ENCODE measurements at places on chromosomes 12 and 14. TPM values are rescaled to one million over a fixed set of nuclear protein-coding genes. Genes with fewer than 3 reads are reported as not detected.

- DNase-seq = no peak
Observed at GRCh38 chr12:27965411-27965810, 7.1 kb downstream of the PTHLH start.

DNA sequence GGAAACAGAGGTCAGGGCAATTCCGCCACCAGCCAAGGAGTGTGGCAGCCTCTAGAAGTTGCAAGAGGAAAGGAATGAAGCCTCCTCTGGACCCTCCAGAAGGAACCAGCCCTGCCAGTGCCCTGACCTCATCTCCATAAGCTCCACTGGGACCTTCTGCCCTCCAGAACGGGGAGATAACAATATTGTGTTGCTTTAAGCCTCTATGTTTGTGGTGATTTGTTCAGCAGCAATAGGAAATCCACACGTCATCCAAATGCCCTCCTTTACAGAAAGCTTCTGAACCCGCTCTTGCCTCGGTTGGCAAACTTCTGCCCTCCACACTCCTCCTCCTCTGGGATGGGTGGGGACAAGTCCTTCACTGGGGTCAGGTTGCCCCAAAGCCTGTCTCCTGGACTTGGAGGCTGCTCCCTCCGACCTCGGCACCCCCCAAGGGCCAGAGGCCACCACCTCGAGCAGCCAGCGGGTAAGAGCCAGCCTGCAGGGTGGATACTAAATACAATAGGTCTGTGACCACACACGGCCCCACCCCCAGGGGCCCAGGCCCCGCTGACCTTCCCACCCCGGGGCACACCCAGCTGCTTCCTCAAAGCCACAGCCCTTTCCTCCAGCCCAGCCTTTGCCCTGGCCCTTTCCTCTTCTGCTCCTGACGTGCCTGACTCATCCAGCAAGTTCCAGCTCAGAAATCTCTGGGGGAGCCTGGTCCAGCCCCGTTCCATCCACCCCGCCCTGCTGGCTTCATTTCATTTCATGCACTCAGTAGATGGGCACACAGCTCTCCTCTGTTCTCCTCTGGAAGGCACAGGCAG lies 58.7 kb upstream of the NCOR2 start:
- DNase-seq = peak; percentile 94

JPH4 gene
- total RNA-seq = 1.7 TPM

ARHGAP5 gene
- total RNA-seq = 120 TPM

DNA sequence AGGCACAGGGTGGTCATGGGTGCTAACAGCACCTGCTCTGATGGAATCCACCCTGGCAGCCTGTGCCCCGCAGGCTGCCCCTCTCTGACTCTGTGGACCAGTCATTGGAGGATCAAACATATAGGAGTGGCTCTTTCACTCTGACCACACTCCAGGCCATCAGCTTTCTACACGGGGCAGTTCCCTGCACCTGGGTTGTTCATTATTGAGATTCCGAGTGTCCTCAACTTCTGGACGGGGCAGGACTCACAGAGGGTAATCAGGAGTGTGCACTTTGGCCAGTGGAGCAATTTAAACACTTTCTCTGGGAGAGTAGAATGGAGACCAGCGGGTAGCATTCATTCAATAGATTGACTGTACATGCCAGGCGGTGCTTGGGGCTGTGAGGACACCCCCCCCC lies 94.8 kb downstream of the NINJ2 start:
- peak; percentile 27 for DNase-seq

GRCh38 chr14:105281371-105282097 lies 19.3 kb downstream of the BRF1 start:
- DNase-seq = no peak

CCDC177 gene
- total RNA-seq = not detected

- DNase-seq = no peak
Observed at GRCh38 chr12:1607940-1608712, 13.7 kb upstream of the FBXL14 start.

- DNase-seq = no peak
Observed at GRCh38 chr12:53105256-53105655, 2.0 kb downstream of the SOAT2 start.

CLEC4C gene
- not detected for total RNA-seq

GRCh38 chr12:90280033-90280432 lies 571.4 kb upstream of the ATP2B1 start:
- no peak for DNase-seq

DNA sequence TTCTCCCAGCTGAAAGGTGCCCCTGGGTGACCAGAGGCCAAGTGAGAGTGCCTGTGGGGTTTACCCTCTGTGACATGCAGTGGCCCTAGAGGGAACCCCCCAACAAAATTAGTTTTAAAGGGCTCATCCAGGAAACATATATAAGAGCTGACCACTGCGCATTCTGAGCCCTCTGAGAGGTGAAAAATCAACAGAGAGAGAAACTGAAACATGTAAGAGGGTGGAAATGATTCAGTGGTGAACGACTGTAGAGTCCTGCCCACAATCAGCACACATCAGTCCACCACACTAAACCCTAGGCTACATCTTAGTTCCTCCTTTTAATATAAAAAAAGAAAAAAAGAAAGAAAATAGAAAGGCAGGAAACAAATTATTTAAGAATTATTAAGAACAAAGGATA lies 21.0 kb upstream of the ACSM4 start:
- no peak for DNase-seq

AHNAK2 gene
- total RNA-seq = 61.3 TPM

DNA sequence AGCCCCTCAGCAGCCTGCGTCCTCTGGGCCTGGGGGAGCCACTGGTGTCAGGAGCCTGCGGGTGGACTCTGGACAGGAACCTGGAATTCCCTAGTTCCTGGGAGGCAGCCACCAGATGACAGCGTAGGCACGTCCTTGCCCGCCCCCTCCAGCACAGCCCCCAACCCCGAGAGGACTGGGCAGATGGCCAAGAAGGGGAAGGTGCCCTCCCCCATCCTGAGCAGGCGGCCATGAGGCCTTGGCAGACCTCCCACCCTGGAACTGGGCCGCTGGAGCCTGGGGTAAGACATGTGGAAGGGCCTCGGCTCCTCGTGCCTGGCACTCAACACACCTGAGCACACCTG lies 60.4 kb upstream of the FBRSL1 start:
- DNase-seq = no peak

GRCh38 chr14:60184905-60185555 lies 19.8 kb upstream of the DHRS7 start:
- DNase-seq = no peak

RFX4 gene
- not detected for total RNA-seq

GRCh38 chr12:53476769-53477209 lies 22.5 kb downstream of the MAP3K12 start:
- no peak for DNase-seq

DNA sequence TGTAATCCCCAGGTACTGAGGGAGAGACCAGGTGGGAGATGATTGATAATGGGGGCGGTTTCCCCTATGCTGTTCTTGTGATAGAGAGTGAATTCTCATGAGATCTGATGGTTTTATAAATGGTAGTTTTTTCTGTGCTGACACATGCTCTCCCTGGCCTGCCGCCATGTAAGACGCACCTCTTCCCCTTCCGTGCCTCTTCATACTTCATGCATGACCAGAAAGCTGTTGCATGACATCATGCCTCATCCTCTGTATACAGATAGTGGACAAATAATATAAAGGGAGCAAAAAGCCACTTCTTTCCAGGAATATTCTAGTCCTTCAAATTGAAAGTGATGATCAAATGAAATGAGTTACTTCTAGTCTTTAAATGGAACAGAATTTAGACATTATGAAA lies 47.3 kb upstream of the LRIG3 start:
- DNase-seq = no peak

ANKRD33 gene
- 0.54 TPM for total RNA-seq

DNA sequence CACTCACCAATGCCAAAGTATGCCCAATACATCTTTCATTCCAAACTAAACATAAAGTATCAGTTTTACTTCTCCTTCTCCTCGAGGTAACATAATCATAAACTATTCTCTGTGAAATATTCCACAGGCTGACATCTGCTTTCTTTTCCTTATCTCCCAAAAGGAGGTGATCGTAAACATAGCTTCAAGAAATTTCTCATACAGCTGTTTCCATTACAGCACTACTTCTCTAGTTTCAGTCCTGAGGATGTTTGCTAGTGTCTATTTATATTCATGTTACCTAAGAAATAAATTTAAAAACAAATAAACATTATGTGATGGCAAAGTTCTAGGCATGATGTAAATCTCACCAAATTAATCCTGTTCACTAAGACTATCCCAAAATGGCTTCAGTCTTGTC lies 90.1 kb upstream of the CPSF6 start:
- DNase-seq = no peak

KRT85 gene
- total RNA-seq = not detected

DNA sequence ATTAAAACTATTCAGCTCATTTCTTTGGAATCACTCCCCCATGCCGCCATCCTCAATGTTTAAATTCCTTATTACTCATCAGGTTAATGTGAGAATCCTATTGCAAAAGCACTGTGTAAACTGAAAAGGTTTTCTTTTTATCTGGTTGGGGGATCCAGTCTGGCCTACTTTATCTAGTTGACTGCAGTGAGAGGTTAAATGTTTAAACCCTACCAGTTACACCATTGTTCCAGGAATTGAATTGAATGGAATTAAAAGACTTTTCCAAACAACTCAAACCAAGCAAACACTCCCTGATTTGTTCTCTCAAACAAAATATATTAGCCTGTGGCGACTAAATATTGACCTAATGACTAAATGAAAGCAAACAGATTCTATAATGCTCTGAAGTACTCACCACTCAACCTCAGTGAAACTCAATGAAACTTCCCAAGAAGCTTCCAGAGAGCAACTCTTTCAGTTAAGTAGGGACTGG lies 100.5 kb downstream of the VEZT start:
- no peak for DNase-seq

GRCh38 chr14:68786491-68787091 lies 6.3 kb downstream of the ZFP36L1 start:
- DNase-seq = no peak

- no peak for DNase-seq
Observed at GRCh38 chr14:49056021-49056420, 530.2 kb downstream of the RPS29 start.

- DNase-seq = no peak
Observed at GRCh38 chr14:49980027-49980426, 87.1 kb downstream of the ARF6 start.

DNA sequence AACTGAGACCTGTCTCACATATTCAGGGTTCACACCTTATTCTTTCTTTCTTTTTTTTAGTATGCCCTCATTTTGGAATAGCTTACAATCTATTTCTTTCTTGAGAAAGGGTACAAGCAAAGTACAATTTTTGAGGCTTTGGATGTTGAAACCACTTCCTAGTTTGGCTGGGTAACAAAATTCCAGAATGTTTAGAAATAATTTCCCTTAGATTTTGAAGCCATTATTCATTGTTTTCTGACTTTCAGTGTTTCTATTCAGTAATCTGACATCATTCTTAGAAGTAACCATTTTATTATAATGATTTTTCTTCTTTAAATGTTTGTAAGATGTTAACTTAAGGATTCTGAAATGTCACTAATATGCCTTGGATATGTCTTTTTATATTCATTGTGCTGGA lies 28.2 kb downstream of the ST8SIA1 start:
- DNase-seq = no peak

DNA sequence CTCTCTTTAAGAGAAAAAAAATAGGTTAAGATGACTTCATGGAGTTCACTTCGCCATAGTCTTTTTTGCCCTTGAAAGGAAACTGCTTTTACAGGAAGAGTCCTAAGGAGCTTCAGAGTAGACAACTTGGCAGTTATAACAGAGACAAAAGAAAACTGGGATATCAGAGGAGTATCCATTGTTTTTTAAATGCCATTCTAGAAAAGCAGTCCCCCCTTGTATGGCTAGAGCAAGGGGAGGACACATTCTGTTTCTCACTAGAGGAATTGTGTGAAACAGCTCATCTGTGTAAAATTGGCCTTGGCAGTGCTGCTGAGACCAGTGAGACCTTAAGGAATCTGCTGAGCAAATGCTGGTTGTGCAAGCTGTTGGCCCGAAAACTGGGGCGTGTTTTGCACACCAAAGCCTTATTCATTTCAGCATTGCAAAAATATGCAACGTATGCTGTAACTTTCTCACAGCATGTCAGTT lies 128.0 kb downstream of the GPR135 start:
- peak; percentile 87 for DNase-seq

JDP2 gene
- 48.3 TPM for total RNA-seq

SVOP gene
- not detected for total RNA-seq

ALDH1L2 gene
- 17.2 TPM for total RNA-seq

GRCh38 chr12:79250186-79250585 lies 385.6 kb downstream of the SYT1 start:
- DNase-seq = no peak

DNA sequence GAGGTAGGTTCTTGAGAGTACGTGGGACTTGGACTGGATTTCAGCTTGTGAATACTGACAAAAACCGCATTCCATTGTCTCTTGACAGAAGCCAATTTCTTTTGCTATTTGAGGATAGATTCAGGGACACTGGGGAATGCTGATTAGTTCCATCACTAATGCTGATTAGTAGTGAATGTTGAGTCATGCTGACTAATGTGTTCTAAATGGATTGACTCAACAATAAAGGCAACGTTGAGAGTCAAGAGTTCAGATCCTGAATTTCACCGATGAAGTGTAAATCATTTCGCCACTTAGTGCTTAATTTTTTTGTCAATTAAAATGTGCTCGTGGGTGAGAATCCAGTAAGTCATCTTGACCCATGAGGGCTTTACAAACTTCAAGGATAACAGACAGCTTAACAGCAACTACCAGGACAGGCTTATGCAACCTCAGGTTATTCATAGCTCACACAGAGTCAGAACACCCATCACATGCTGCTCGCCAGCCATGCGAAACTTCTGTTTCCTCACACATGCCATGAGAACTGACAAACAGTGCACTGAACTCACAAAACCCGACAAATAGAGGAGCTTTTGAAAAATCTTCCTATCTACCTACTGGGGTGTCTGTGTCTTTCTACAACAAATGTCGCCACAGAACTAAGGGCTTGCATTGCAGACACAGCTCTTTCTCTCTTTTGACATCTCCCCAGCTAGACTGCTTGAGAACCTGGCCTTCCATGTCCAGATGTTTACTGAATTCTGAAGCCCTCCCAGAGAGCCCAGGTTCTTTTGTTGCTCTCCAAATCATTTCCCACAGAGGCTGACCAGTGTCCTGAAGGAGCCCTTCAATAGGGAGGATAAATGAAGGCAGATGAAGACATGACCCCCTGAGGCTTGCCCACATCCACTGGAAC lies 316.4 kb downstream of the ZFP36L1 start:
- peak; percentile 77 for DNase-seq

ETFBKMT gene
- 4.9 TPM for total RNA-seq

DNA sequence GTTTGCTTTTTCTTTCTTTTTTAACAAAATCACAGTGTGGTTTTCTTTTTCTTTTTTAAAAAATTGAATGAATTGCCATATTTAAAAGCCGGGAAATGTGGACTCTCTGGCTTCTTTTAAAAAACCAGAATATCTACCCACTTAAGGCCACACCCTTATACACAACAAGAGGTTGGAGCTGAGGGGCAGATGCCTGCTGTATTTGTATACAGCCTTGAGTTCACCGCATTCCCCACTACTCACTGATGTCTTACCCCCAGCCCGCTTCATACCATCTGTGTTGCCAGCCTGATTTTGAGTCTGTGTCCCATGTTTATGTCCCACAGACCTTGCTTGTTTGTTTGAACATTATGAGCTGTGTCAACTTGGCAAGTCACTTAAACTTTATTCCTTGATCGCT lies 14.3 kb downstream of the JDP2 start:
- DNase-seq = no peak
